ENCODE measurements at places on chromosomes 12 and 14. TPM values are rescaled to one million over a fixed set of nuclear protein-coding genes. Genes with fewer than 3 reads are reported as not detected.

The IFNG gene
- total RNA-seq: not detected

- DNase-seq: peak; percentile 81
These were observed 58.1 kb downstream of the ISCA2 start for GRCh38 chr14:74551431-74552371.

The LIN7A gene
- 2.4 TPM for total RNA-seq

DNA sequence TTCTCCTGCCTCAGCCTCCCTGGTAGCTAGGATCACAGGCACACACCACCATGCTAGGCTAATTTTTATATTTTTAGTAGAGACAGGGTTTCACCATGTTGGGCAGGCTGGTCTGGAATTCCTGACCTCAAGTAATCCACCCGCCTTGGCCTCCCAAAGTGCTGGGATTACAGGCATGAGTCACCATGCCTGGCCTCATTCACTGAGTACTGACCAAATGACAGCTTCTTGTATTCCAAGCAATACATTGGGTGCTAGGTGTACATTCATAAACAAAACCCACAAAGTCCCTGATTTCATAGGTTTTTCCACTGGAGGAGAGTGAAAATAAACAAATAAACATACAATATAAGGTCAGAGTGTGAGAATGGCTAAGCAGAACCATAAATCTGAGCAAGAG, 136.3 kb downstream of the HELB start:
- DNase-seq: no peak

DNA sequence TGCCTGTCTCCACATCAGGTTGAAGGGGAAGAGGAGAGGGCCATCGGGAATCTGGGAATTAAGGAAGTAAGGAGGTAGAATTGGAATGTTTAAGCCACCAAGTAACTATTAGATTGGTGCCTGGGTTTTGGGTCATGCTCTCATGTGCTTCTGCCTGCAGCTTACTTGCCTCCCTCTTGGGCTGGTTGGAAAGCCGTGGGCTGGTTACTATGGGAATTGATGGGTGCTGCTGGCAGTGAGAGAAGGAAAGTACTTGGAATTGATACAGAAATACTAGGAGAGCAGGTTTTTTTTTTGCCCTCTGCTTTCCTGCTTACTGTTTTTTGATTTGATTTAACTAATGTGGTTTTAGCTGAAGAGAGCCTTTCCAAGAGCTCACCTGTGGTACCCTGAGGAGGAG, 493.5 kb upstream of the RGS6 start:
- DNase-seq: no peak

- DNase-seq: no peak
These were observed 44.8 kb downstream of the GCH1 start for GRCh38 chr14:54857830-54858269.

All from posterior vena cava (tissue), 2 donors.